ENCODE measurements at places on chromosomes 4 and X.

DNA sequence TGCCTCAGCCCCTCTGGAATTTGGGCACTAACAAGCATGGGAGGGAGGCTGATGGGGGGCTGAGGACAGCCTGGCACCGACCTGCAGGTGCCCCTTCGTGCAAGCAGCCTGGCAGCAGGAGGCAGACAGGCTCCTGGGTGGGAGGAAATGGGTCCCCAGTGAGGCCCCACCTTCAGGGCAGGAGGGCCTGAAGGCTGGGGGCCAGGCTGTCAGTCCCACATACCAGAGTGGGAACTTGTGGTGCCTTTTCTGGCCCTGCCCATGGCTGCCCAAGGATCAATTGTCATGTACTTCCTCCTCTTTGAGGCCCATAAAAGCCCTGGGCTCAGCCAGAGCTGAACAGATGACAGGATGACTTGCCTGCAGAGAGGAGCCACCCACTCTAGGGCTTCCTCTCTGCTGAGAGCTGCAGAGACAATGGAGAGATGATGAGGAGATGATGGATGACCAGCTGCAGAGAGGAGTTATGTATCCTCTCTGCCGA is 141.0 kb downstream of the PDHA2 start:
- no peak for DNase-seq

DNA sequence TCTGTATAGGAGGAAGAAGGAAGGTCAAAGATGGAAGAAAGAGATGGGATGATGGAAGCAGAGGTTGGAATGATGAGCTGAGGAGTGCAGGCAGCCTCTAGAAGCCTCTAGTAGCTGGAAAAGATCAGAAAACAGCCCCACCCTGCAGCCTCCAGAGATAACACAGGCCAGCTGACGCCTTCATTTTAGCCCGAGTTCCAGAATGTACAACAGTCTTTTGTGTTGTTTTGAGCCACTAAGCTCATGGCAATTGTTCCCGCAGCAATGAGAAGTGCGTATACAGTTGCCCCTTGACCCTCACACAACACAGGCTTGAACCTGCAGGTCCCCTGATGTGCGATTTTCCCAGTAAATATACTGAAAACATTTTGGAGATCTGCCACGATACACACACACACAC is 72.0 kb downstream of the WFS1 start:
- DNase-seq, result no peak

- DNase-seq, result no peak
Measured at GRCh38 chr4:5366421-5366820, 315.1 kb downstream of the STK32B start.

- no peak for DNase-seq
Measured at GRCh38 chr4:97504713-97505112, 638.6 kb downstream of the STPG2 start.

- DNase-seq, result no peak
Measured at GRCh38 chr4:117773064-117773936, 261.0 kb upstream of the NDST3 start.

DNA sequence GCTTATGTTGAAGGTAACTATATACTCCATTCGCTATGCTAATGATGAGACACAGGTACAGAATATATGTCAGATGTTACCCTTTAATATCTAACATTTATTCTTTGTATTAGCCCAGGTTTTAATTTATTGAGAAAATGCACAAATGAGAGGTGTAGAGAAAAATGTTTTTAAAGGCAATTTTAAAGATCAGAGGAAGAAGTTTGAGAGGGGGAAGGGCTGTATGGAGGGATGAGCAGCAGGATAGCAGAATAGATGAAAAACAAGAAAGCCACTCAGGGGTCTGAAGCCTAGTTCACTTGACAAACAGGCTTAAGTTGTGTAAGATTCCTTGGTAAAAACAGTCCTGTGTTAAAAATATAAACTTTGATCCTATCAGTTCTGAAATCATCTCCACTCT is 3.7 kb downstream of the MAB21L2 start:
- no peak for DNase-seq

All from inflammatory macrophage (primary cell).